ENCODE measurements at places on chromosomes 11 and 22.

DNA sequence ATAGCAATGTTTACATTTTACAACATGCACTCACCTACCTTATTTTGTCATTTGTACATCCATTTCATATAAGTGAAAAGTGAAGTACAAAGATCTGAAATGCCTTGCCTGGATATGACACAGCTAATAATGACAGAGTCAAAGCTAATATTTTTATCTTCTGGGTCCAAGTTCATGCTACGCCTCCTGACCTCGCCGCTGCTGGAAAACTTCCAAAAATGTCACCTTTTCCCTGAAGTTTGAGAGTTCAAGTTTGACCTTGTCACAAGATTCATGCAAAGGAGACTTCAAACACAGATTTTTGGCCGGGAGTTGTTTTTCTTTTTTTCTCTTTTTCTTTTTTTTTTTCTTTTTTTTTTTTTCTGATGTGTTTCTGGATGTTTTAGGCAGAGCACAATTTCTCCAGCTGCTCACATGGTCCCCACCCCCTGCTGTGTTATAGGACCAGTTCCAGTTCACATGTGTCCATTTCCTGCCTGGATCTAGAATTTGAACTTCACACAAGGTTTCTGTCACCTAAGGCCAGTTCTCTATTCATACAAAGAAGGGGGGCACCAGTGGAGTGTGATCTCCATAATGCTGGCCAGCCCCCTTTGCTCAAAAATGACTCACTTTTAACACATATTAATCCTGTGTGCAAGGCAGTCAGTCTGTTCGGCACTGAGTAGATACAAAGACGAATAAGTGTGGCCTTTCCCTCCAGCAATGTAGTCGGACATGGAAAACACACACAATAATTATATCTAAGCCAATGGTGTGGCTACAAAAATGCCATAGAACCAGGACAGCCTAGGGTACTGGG, 546.8 kb downstream of the BUD13 start:
- no peak for DNase-seq

DNA sequence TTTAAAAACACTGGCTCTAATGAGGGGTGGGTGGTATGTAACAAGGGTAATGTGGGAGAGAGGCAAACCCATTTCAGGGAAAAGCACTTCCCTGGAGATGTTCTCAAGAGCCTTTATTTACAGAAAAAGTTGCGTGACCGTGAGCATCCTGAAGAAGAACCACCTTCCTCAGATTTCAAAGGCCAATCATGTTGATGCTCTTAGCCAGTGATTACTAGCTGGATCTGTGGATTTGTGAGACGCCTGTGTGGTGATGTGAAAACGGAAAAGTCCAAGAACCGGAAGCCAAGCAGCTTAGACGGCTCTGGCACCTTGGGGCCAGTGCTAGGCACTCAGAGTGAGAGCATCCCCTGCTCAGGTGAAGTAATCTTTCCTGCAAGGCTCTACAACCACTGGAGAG, 12.6 kb upstream of the UBASH3B start:
- DNase-seq = peak; percentile 61

GRCh38 chr11:96267496-96268032, 75.4 kb downstream of the MAML2 start:
- DNase-seq = no peak

- DNase-seq = peak; percentile 95
These were observed 34.1 kb downstream of the LIF start for GRCh38 chr22:30212363-30212995.

DNA sequence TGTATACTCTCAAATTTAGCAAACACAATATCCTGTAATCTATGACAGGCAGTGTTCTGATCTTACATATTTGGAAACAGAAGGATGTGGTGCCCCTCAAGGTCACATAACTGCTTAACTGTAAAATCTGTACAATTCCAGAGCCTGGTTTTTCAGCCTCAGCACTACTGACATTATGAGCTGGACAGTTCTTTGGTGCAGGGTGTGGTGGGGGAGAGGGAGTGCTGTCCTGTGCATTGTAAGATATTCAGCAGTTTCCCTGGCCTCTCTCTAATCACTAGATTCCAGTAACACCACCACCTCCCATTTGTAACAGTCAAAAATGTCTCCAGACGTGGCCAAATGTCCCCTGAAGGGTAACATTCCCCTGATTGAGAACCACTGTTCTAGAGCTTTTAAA, 1.8 kb upstream of the OR5B21 start:
- no peak for DNase-seq

- peak; percentile 45 for DNase-seq
These were observed 59.7 kb upstream of the RASSF10 start for GRCh38 chr11:12949453-12949852.

Measured in PC-3 (cell line).